ENCODE measurements at places on chromosomes 5 and 9. TPM values are rescaled to one million over a fixed set of nuclear protein-coding genes. Genes with fewer than 3 reads are reported as not detected.
A peak's percentile ranks its signal among the peaks of the same experiment; 100 is the strongest.

RAB3C gene
- 0.19 TPM for total RNA-seq

- no peaks in the 10 kb centered on the region for H3K27me3 ChIP-seq
- H3K36me3 ChIP-seq: no peaks in the 10 kb centered on the region
- no peak overlapping the region for H3K4me3 ChIP-seq
- no peak overlapping the region for H3K27ac ChIP-seq
Observed at GRCh38 chr5:159478950-159479349, 148.7 kb upstream of the IL12B start.

DNA sequence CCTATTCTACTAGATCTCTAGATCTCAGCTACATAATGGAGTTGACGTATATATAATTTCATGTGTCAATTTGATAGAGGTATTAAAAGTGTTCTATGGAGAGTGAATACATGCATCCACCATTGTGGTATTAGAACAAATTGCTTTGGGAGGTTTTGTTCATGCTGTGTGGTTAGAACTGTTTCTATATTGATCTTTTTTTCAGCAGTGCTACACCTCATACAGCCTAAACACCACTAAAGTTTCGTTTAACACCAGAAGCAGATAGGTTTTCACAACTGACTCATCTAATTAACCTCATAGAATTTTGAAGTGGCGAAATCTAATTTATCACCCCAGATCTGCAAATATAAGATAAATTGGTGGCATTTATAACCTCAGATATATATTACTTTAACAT is 269.4 kb upstream of the SEMA6A start:
- DNase-seq: no peak
- no peaks in the 10 kb centered on the region for H3K36me3 ChIP-seq
- H3K4me3 ChIP-seq: no peak overlapping the region
- H3K27ac ChIP-seq: no peak overlapping the region
- no peaks in the 10 kb centered on the region for H3K27me3 ChIP-seq
- H3K4me1 ChIP-seq: no peaks in the 10 kb centered on the region

RNF183 gene
- total RNA-seq: 0.24 TPM

PITX1 gene
- total RNA-seq: 0.05 TPM

PCDHGA9 gene
- total RNA-seq: 0.66 TPM

PRDM9 gene
- not detected for total RNA-seq

CLIC3 gene
- 13.6 TPM for total RNA-seq

DNA sequence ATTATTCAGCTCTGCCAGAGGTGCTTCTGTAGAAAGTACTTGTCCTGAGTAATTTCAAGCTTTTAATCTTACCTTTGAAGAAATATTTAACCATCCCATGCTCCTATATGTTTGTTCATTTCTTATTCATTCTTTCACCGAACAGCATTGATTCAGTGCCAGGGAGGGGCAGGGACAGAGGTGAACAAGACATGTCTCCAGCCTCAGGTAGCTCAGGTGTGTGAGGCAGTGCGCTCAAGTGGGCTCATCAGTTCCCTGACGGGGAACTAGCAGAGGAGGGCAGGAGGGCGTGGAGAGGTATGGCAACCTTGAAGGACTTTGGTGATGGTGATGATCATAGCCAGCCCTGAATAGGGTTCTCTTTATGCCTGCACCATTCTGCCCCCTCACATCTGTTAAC is 25.9 kb downstream of the ERGIC1 start:
- no peak overlapping the region for H3K4me3 ChIP-seq
- H3K27me3 ChIP-seq: no peaks in the 10 kb centered on the region
- H3K4me1 ChIP-seq: peaks cover 36% of the 10 kb centered on the region
- H3K36me3 ChIP-seq: peaks cover 22% of the 10 kb centered on the region

CSF2 gene
- total RNA-seq: 0.09 TPM

GRCh38 chr9:108606401-108606800 is 249.4 kb downstream of the ACTL7B start:
- H3K27me3 ChIP-seq: no peaks in the 10 kb centered on the region
- peaks cover 9% of the 10 kb centered on the region for H3K4me1 ChIP-seq
- H3K36me3 ChIP-seq: no peaks in the 10 kb centered on the region
- no peak overlapping the region for H3K4me3 ChIP-seq
- H3K27ac ChIP-seq: no peak overlapping the region

- H3K36me3 ChIP-seq: no peaks in the 10 kb centered on the region
- DNase-seq: no peak
- no peaks in the 10 kb centered on the region for H3K27me3 ChIP-seq
- H3K4me3 ChIP-seq: no peak overlapping the region
- no peaks in the 10 kb centered on the region for H3K4me1 ChIP-seq
Observed at GRCh38 chr5:75524071-75524470, 12.4 kb downstream of the POLK start.

- no peak for DNase-seq
- no peaks in the 10 kb centered on the region for H3K36me3 ChIP-seq
- peaks cover 16% of the 10 kb centered on the region for H3K4me1 ChIP-seq
- no peak overlapping the region for H3K4me3 ChIP-seq
Observed at GRCh38 chr9:81112627-81113452, 576.5 kb downstream of the TLE1 start.

- no peak for DNase-seq
- H3K27ac ChIP-seq: no peak overlapping the region
- H3K36me3 ChIP-seq: no peaks in the 10 kb centered on the region
- no peaks in the 10 kb centered on the region for H3K27me3 ChIP-seq
- no peaks in the 10 kb centered on the region for H3K4me1 ChIP-seq
- H3K4me3 ChIP-seq: no peak overlapping the region
Observed at GRCh38 chr9:72984226-72984947, 31.5 kb upstream of the ALDH1A1 start.

- peak overlapping the region; percentile 38 for H3K4me3 ChIP-seq
- no peak overlapping the region for H3K27ac ChIP-seq
- H3K27me3 ChIP-seq: peaks cover 16% of the 10 kb centered on the region
Observed at GRCh38 chr5:172683645-172684471, 42.8 kb downstream of the NEURL1B start.

TYRP1 gene
- total RNA-seq: 0.19 TPM

ADGRD2 gene
- 0.09 TPM for total RNA-seq

DNA sequence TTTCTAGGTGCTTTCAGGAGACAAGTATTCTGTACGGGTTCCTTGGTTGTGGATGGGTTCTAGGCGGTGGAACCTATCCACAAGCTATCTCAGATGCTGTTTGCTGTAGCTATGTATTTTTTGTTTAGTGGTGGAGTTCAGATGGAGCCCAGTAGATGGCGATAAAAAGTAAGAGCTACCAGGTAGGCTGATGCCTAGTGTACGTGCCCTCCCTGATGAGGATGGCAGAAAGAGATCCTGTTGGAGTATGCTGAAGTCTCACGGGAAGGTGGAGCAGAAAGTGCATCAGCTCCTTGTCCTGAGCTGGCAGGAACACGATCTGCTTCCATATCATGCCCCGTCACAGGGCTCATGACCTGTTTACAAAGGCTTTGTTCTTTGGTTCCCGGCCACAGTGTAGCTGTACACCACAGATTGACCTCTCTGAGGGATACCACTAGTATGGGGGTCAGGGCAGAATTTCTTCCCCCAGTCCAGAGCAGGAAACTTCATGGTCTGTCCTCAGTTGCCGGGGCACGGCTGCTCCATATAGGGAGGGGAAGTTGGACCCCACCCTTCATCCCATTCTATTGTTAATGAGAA is 12.6 kb upstream of the UGT3A2 start:
- no peak overlapping the region for H3K27ac ChIP-seq
- H3K4me1 ChIP-seq: peaks cover 4% of the 10 kb centered on the region
- no peak overlapping the region for H3K4me3 ChIP-seq
- no peaks in the 10 kb centered on the region for H3K36me3 ChIP-seq

- DNase-seq: no peak
- no peak overlapping the region for H3K27ac ChIP-seq
- no peak overlapping the region for H3K4me3 ChIP-seq
- H3K4me1 ChIP-seq: peaks cover 42% of the 10 kb centered on the region
Observed at GRCh38 chr9:89425024-89425805, 72.7 kb downstream of the SEMA4D start.

GRCh38 chr9:123322273-123323195 is 33.5 kb upstream of the CRB2 start:
- no peaks in the 10 kb centered on the region for H3K27me3 ChIP-seq
- H3K4me1 ChIP-seq: peaks cover 80% of the 10 kb centered on the region
- peak overlapping the region; percentile 90 for H3K27ac ChIP-seq
- peak overlapping the region; percentile 15 for H3K4me3 ChIP-seq
- no peaks in the 10 kb centered on the region for H3K36me3 ChIP-seq

FOXI1 gene
- total RNA-seq: 0.14 TPM

DNA sequence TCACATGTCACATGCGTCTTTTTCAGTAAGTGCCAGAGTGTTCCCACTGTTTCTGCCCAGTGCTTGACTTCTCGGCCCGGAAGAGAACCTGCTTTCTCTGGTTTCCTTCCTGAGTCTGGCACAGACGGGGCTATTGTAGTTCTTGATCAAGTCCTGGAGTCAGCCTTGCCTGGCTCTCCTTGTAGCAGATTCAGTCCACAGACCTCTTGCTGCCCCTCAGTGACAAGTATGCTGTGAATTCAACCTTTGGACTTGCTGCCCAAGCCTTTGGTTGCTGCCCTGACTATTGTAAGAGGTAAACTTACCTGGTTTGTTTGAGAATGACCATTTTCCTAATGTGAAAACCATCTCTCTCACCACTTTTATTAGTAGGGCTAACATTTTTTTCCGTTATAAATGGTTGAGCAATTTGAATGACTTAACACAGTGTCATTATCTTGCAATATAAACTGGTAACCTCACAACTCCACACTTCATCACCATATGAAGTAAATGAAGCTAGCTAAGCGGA is 24.7 kb downstream of the ZBTB34 start:
- DNase-seq: no peak
- no peaks in the 10 kb centered on the region for H3K4me1 ChIP-seq
- H3K4me3 ChIP-seq: no peak overlapping the region
- H3K36me3 ChIP-seq: peaks cover 26% of the 10 kb centered on the region
- no peaks in the 10 kb centered on the region for H3K27me3 ChIP-seq

DNA sequence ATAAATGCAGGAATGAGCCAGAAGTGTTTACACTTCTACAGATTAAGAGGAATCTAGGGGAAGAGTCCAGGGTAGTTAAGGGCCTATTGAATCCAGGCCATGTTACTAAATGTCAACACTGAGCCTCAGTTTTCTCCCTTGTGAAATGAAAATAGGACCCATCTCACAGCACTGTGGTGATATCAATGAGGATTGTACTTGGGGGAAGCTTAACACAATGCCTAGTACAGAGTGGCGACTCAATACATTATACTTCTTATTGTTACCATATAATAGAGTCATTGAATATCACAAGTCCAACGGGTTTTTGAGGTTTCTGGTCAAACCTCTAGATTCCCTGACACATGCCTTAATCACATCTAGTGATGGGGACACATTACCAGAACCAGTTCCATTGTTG is 4.6 kb downstream of the TRUB2 start:
- no peaks in the 10 kb centered on the region for H3K27me3 ChIP-seq
- no peak for DNase-seq
- H3K4me1 ChIP-seq: peaks cover 7% of the 10 kb centered on the region
- peaks cover 20% of the 10 kb centered on the region for H3K36me3 ChIP-seq

GADD45G gene
- 6.9 TPM for total RNA-seq

GRCh38 chr9:94916956-94917355 is 190.5 kb downstream of the AOPEP start:
- peak overlapping the region; percentile 6 for H3K27ac ChIP-seq
- DNase-seq: no peak
- H3K4me3 ChIP-seq: no peak overlapping the region
- no peaks in the 10 kb centered on the region for H3K27me3 ChIP-seq
- H3K4me1 ChIP-seq: no peaks in the 10 kb centered on the region

CCL21 gene
- 43.7 TPM for total RNA-seq

- H3K27ac ChIP-seq: no peak overlapping the region
- H3K4me1 ChIP-seq: no peaks in the 10 kb centered on the region
- no peak overlapping the region for H3K4me3 ChIP-seq
Observed at GRCh38 chr5:33969572-33970452, 14.7 kb downstream of the SLC45A2 start.

PHF24 gene
- total RNA-seq: 0.28 TPM

TBC1D2 gene
- 2.5 TPM for total RNA-seq

- no peaks in the 10 kb centered on the region for H3K4me1 ChIP-seq
- H3K4me3 ChIP-seq: no peak overlapping the region
- no peak for DNase-seq
Observed at GRCh38 chr5:157976429-157976828, 117.5 kb upstream of the CLINT1 start.

SPINK13 gene
- not detected for total RNA-seq

DNA sequence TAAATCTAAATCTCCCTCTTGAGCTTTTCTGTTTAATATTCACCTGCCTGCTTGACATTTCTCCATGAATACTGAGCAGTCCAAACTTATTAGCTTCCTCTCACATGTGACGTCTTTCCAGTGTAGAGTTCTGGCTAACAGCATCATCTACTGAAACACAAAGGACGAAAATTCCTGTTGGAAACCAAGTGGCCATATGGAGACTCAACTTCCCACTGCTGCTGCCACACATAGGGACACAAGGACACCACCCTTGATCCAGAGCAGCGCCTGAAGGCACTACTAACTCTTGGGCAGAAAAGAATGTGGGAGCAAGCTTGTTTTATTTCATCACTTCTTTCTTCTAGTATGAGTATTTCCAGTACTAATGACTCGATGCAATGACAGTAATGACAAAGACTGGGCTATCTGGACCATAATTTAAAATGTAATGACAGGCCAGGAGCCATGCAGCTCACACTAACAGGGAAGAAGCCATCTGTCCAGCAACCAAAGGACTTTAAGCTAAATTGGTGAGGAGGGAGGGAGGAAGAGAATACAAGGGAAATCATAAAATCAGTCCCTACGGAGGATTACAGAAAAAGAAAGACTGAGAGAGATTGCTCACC is 19.2 kb downstream of the RNF130 start:
- H3K36me3 ChIP-seq: no peaks in the 10 kb centered on the region
- DNase-seq: no peak
- H3K27me3 ChIP-seq: no peaks in the 10 kb centered on the region
- H3K4me1 ChIP-seq: peaks cover 4% of the 10 kb centered on the region
- H3K4me3 ChIP-seq: no peak overlapping the region

PRR7 gene
- total RNA-seq: 3.6 TPM

SHC3 gene
- total RNA-seq: 0.05 TPM

DNA sequence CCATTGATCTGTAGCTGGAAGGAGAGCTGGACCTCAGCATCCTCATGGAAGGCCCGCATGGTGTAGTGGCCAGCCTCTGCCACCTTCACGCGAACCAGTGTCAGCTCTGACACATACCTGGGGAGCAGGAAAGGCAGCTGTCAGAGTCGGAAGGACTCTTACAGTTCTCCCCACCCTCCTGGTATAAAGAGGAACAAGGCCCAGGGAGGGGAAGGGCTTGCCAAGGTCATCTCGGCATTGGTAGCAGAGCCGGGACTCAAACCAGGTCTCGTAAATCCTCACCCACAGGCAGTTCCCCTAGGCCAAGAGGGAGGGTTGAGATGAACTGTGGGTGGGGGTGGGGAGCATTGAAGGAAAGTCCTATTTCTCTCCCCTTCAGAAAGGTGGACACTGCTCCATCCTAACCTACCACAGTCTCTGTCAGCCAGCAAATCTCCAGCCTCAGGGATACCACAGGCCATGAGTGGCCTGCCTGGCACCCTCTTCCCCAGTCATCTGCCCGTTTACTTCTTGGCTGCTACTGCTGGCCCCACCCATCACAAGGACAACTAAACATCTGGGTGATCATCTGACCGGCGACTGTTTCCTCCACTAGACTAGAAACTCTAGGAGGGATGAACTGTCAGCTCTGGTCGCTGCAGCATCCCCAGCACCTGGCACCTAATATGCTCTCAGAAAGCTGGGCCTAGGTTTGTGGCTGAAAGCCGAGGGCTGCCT is 23.5 kb downstream of the PDGFRB start:
- no peak for DNase-seq
- no peak overlapping the region for H3K27ac ChIP-seq
- no peaks in the 10 kb centered on the region for H3K27me3 ChIP-seq
- no peaks in the 10 kb centered on the region for H3K4me1 ChIP-seq
- H3K4me3 ChIP-seq: no peak overlapping the region

All from thymus (tissue), 14 donors.